ENCODE measurements at places on chromosomes 12 and 14.

DNA sequence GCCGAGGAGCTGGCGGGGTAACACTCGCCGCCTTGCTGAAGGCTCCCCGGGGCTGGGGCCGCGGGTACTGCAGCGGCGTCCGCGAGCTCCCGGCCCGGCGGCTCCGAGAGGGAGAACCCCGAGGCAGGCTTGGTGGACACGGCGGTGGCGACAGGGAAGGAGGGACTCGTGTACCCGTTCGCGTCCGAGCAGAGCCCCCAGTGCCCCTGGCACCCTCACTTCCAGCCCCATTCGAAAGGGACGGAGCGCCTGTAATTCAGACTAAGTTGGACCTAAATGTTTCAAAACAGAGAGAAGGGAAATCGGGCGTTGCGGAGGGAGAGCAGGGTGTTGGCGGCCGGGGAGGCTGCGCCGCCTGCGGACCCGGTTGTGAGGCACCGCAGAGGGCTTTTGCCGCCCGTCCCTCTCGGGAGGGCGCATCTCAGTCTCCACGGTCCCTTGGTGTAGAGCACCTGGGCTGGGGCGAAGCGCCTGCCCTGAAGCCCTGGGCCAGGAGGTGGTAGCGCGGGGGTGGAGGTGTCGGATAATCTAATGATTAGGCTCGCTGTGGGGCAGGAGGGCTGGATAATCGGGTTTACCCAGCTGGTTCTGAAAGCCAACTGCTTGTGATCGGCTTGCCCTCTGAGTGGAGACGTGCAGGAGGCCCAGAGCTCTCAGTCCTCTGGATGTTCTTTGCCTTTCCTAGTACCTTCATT is 771 bp downstream of the DAAM1 start:
- DNase-seq: no peak

GRCh38 chr14:52327374-52328226 is 13.5 kb downstream of the PTGER2 start:
- DNase-seq: no peak

GRCh38 chr12:123532808-123533649 is 490 bp downstream of the RILPL1 start:
- no peak for DNase-seq

DNA sequence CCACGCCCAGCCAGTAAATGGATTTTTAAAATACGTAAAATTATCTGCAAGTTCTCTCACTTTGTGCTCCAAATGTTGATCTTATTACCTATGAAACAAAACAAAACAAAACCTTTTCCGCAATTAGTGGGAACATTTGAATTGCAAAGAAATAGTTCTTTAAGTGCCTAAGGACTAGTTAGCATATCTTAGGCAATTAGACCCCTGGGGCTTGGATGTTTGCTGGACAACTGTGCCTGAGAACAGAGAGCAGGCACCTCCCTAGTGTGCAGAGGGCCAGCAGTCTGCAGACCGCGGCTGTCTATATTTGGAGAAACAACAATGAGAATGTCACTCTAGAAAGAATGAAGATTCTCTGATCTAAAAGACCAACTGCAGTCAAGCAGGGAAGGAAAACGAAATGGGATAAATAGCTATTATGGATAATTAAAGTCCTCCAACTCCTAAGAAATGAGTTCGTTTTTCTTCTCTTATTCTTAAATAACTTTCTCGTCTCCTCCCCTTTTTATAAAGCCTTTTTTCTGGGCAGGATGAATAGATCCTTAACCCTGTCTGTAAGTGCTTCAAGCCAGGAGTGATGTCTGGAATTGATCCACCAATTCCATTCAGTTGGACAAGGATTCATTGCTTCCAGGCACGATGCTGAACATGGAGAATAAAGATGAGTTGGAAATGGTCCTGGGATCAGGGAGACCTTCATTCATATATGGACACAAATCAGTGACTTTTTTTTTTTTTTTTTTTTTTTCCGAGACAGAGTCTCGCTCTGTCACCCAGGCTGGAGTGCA is 16.2 kb downstream of the SLC17A8 start:
- no peak for DNase-seq
